ENCODE measurements at places on chromosomes 4 and X.

DNA sequence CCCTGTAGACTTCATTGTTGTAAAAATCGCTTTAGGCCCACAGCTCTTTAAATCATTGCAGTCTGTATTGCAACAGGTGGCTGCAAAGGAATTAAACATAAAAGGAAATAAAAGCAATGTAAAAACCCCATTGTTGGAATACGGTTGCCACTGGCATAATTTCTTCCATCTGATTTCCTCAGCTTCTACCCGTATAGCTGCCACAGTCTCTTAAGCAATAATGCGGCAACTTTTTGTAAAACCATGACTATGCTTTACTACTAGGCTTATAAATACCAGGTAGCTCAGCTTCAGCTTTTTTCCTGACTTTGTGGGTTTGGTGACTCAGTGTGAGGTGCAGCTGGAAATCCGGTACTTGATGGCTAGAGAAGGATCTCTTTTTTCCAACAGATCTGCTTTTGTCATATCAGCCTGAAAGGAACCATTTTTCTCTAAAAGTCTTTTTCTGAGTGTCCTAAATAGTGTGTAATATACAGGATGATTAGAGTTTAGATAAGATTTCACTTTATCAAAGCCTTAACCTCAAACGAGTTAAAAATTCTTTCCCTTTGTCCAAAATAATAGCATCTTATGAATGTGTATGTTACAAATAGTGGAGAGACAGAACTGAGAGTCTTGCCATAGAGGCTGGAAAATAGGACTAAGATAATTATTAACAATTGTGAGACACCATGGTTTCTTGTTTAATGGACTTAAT lies 268.0 kb downstream of the ADGRL3 start:
- DNase-seq, result no peak

DNA sequence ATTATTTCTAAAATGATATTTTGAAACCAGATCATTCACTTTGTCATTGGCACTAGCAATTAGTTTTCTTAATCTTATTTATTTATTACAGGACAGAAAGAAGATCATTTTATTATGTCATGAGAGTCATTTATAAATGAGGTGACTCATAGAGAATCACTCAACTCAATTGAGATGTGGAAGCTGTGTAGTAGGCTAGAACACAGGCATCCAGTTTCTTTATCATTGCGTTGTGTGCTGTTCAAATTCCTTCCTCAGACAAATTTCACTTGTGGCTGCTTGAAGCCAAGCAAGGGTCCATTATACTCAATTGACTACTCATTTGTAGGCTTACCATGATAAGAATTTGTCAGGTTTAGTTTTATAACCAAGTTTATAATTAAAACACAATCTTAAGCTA lies 87.6 kb downstream of the MRPL1 start:
- no peak for DNase-seq

- DNase-seq, result no peak
Observed at GRCh38 chrX:14032406-14032805, 2.7 kb upstream of the GEMIN8 start.

DNA sequence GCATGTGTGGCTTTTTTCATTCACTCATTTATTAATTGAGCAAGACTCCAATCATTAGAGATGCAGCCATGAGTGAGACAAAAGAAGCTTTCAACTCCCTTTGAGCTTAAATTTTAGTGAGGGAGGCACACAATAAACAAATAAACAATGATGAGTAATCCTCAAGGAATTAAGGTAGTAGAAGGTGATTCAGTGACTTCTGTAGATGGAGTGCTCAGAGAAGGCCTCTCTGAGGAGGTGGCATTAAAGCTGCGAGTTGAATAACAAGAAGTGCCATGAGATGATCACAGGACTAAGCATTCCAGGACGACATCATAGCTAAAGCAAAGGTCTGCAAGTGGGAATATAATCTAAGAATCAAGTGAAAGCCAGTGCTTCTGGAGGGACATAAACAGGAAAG lies 77.6 kb downstream of the NWD2 start:
- no peak for DNase-seq

GRCh38 chr4:2069986-2070385 lies 10.9 kb downstream of the NAT8L start:
- DNase-seq, result no peak
